Muscle of back (tissue), 13 donors: ENCODE measurements at places on chromosomes 4 and X. TPM values are rescaled to one million over a fixed set of nuclear protein-coding genes. Genes with fewer than 3 reads are reported as not detected.
A peak's percentile ranks its signal among the peaks of the same experiment; 100 is the strongest.

GRCh38 chrX:40420899-40421729 lies 159.7 kb upstream of the ATP6AP2 start:
- no peak for DNase-seq

- no peak for DNase-seq
Measured at GRCh38 chrX:122418758-122419157, 765.3 kb upstream of the GRIA3 start.

- DNase-seq = no peak
Measured at GRCh38 chrX:25039036-25039435, 23.3 kb upstream of the ARX start.

DNA sequence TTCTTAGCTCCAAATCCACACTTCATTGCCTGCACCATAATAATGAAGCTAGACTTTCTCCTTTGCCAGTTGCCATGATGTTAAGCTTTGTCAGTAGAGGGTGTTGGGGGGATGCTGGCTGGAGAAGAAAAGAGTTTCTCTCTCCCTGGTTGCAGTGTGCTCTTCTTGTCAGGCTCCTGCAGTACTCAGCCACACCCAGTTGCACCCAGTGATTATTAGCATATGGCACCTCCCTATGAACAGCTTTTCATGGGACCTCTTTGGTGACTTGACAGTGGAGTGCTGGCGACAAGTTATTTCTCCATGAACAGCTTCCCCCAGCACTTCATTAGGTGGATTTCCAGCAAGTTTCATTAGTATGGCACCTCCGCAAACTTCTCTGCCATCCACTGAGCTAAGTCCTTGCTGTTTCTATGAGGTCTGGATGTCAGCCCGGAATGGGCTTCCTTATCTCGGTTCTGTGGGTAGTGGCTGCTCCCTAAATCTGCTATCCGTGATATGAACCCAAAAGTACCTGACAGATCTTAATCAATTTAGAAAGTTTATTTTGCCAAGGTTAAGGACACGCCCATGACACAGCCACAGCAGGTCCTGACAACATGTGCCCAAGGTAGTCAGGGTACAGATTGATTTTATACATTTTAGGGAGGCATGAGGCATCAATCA lies 18.8 kb upstream of the OTUD4 start:
- no peak for DNase-seq

GRCh38 chrX:37796805-37797204 lies 16.9 kb downstream of the CYBB start:
- DNase-seq = no peak

- no peak for DNase-seq
Measured at GRCh38 chr4:162661913-162662312, 498.1 kb upstream of the FSTL5 start.

GRCh38 chr4:5370286-5370685 lies 319.0 kb downstream of the STK32B start:
- DNase-seq = no peak

Gene GAGE12H
- not detected for polyA plus RNA-seq

Gene CC2D2A
- polyA plus RNA-seq = 25.3 TPM

DNA sequence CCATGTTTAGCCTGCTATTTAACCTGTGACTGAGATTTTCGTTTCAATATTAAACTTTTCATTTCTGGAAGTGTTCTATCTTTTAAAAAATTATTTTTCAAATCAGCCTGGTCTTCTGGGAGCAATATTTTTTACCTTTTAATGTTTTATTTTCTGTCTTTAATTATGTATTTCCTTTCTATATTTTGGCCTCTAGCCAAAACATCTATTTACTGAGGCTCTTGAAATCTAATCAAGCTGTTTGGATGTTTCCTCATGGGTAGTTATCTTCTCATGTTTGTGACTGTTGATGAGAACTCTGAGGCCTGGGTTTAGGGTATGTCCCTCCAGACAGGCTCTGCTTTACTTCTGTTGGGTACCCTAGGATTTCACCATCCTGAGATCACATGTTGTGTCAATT lies 10.3 kb upstream of the SLC10A4 start:
- no peak for DNase-seq

DNA sequence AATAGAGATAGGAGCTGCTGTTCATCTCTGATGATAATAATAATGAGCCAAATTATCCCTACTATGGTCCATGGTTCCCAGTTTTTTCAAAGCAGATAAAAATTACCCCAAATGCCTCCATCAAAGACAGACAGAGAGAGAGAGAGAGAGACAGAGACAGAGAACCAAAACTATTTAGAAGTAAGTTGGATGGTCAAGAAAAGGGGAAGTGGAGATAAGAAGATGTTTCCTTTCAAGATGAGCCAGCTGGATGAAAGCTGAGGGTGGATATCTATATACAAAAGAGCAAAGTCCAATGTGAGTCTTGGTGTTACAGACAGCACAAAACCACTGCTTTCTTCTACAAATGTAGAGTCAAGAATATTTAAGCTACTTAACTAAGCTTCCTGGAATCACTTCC lies 173.9 kb downstream of the GRIA3 start:
- DNase-seq = no peak

DNA sequence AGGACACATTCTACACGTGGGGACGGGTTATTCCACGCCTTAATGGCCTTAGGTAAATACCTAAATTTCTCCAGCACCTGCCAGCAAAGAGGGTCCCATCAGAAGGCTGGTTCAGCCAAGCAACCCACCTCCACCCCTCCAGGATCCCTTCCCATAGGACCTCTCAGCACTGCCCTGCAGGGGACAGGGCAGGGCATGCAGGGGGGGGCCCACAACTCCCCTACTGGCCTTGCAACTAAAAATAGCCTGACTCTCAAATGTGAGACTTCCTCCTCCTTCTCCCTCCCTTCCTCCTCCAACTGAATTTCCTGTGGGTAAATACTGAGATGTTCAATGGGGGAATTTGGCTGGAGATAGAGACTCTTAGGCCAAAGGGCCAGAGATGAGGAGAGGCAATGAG lies 6.3 kb downstream of the LAS1L start:
- no peak for DNase-seq

Gene DDX53
- polyA plus RNA-seq = 0.05 TPM

Gene ALB
- polyA plus RNA-seq = 0.80 TPM

DNA sequence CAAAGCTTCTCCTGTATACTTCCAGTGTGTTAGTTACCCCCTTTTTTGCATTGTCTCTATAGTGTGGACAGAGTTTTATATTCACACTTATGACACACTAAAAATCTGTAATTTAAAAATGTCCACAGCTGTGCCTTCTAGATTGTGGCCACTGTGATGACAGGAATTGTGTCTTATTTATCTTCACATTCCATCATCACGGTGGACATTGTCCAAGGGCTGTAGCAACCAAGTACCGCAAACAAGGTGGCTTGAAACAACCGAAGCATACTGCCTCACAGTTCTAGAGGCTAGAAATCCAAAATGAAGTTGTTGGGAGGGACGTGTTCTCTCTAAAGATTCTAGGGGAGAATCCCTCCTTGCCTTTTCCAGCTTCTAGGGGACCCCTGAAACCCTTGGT lies 32.3 kb downstream of the CHRNA9 start:
- no peak for DNase-seq

Gene GABRG1
- polyA plus RNA-seq = not detected

Gene FATE1
- 1.3 TPM for polyA plus RNA-seq

- DNase-seq = no peak
Measured at GRCh38 chr4:1846580-1846979, 9.4 kb downstream of the LETM1 start.

Gene ABCD1
- 8.6 TPM for polyA plus RNA-seq

Gene PSAPL1
- not detected for polyA plus RNA-seq

GRCh38 chr4:182411391-182411790 lies 168.2 kb downstream of the TENM3 start:
- no peak for DNase-seq

DNA sequence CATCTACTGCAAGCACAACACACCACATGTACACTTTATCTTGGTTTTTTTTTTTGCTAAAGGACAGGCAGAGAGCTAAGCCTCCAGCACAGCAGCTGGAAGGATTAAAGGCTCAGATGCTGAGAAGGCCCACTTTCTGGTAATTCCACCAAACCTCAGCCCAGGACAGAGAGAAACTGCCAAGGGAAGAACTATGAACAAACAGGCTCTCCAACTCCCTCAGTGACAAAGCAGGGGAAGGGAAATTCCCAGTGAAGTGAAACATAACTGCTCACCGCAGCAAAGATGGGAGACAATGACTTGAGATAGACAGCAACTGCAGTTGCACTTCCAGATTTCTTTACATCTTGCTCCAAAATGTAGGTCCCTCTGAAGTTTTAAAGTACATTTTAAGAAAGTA lies 4.8 kb downstream of the PROM1 start:
- peak; percentile 47 for DNase-seq

Gene CYSLTR1
- polyA plus RNA-seq = 8.9 TPM

Gene MXD4
- polyA plus RNA-seq = 60.5 TPM

GRCh38 chrX:48975041-48975440 lies 3.4 kb upstream of the KCND1 start:
- no peak for DNase-seq

- no peak for DNase-seq
Measured at GRCh38 chr4:153582954-153583702, 101.0 kb upstream of the TLR2 start.

DNA sequence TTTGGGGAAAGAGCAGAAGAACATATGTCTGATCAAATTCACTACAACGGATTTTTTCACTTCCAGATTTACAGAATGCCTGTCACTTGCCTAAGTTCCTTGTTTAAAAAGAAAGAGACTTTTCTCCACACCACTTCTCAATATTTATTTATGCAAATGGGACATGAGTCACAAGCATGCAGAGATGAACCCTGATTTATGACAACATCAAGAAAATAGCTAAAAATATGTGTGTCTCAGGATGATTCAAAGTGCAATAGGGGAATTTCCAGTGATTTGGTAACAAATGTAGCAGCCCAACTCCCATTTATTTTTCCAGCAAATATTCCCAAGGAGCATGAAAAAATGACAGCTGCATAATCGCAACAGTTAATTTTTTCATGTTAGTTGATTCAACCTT lies 180.4 kb upstream of the FAT1 start:
- DNase-seq = no peak

DNA sequence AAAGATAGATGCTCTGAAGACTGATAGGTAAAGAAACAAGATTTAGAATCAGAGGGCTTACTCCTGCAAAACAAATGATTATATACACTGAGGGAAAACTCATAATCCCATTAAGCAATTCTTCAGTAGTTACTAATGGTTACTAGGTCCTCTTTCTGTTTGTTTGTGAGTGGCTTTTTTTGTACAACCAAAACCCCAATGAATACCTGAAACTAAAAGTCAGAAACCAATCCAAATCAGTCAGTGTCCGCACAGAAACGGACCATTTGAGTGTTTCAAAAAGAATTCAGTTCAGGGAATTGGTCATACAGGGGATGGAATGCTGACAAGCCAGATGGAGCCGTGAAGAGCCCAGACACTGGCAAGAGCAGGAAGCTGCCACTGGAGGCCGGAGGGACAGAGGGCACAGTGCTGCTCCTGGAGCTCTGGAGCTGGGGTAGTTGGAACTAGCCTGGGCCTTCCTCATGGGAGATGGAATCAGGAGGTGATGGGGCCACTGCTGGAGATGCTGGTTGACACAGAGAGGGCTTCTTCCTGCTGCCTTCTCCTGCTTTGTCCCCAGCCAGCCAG lies 31.9 kb downstream of the SETD7 start:
- DNase-seq = no peak

Gene ERCC6L
- polyA plus RNA-seq = 2.1 TPM

- DNase-seq = no peak
Measured at GRCh38 chr4:2290974-2291704, 29.2 kb upstream of the MXD4 start.

- no peak for DNase-seq
Measured at GRCh38 chr4:101332424-101332823, 14.9 kb downstream of the PPP3CA start.

DNA sequence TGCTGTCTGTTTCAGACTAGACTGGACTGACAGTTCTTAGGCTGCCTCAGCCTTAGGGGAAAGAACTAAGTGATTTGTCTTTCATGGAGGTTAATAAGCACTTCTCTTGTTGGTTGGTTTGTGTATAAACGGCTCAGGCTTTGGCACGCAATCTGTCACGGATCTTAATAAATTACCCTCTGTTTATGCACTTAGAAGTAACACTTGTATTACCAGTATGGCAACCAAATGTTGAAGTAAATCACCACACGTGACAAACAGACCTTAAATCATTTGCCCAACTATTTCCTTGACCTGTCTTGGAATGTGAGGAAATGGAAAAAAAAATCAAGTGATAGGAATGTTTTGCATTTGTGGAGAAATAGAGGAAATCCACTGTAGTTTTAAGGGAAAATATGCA lies 69.9 kb downstream of the TEX13A start:
- DNase-seq = no peak

GRCh38 chrX:11766487-11766886 lies 8.4 kb downstream of the MSL3 start:
- no peak for DNase-seq

- DNase-seq = no peak
Measured at GRCh38 chrX:120560405-120560841, 339 bp downstream of the CUL4B start.

- no peak for DNase-seq
Measured at GRCh38 chr4:107319386-107319785, 283.3 kb upstream of the DKK2 start.

- DNase-seq = no peak
Measured at GRCh38 chr4:110149089-110149488, 49.3 kb downstream of the ELOVL6 start.

GRCh38 chrX:53318766-53319353 lies 37.5 kb upstream of the IQSEC2 start:
- no peak for DNase-seq

Gene NPY2R
- polyA plus RNA-seq = not detected

Gene INTU
- polyA plus RNA-seq = 11.1 TPM

Gene PABPC1L2A
- polyA plus RNA-seq = not detected

Gene TMSB15A
- 16.9 TPM for polyA plus RNA-seq

Gene SLC9B1
- 2.0 TPM for polyA plus RNA-seq

- DNase-seq = no peak
Measured at GRCh38 chr4:179989975-179990374, 2253.2 kb upstream of the TENM3 start.

Gene PPEF2
- 0.13 TPM for polyA plus RNA-seq

Gene ASB12
- 19.3 TPM for polyA plus RNA-seq

DNA sequence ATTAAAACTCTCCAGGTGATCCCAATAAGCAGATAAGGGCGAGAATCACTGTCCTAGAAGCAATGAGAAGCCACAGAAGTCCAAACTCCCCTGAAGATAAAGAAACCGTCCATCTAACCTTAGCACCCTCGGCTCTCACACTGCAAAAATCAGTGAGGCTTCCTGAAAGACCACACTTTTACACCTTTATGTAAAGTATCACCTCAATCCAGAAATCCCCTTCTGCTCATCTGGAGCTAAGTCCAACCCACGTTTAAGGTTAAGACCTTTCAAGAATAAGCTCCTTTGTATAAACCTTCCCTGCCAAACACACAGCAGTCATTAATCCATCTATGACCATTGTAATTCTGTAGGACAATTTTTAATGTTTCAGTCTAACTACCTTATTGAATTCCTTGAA lies 41.7 kb downstream of the LIN54 start:
- DNase-seq = no peak

Gene LAS1L
- 30.9 TPM for polyA plus RNA-seq

Gene USP9X
- 62.3 TPM for polyA plus RNA-seq

GRCh38 chrX:129108936-129109335 lies 414.4 kb downstream of the SMARCA1 start:
- no peak for DNase-seq

Gene SLC10A6
- polyA plus RNA-seq = 0.11 TPM
